ENCODE measurements at places on chromosomes 5 and 9. TPM values are rescaled to one million over a fixed set of nuclear protein-coding genes. Genes with fewer than 3 reads are reported as not detected.
A peak's percentile ranks its signal among the peaks of the same experiment; 100 is the strongest.

GRCh38 chr9:72586388-72587130, 65.2 kb downstream of the TMC1 start:
- DNase-seq: peak; percentile 74
- H3K36me3 ChIP-seq: no peaks in the 10 kb centered on the region
- peaks cover 8% of the 10 kb centered on the region for H3K4me1 ChIP-seq
- no peaks in the 10 kb centered on the region for H3K27me3 ChIP-seq
- no peak overlapping the region for H3K27ac ChIP-seq

DNA sequence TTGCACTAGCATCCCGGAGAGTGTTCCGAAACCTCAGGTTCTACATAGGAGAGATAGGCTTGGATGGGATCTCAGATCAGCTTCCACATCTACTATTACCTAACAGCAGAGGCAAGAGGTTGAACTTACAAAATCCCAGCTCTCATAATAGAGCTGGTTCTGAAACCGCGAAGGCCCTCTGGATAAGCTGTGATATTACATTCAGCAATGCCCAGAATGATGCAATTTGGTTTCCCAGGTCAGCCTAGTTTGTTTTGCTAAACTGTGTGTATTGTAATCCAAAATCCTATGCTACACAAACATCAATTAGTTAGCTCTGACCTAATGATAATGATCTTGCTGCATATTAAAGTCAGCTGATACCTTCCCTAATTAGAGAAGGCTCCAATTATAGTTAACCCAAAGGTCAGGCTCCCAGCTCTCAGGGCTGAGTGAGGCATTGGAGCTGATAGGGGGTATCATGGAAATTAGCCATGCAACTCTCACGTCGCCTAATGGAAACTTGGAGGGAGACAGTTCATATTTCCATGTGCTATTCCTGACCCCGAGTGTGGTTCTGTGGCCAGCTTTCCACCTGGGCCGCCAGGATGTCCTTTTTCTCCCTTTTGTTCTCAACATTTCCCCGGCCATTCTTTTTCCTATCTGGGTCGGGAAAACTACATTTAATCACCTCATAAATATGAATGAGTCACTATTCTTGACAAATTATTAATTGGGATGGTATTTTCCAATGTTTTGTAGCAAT, 278.4 kb upstream of the IRX1 start:
- peaks cover 12% of the 10 kb centered on the region for H3K4me1 ChIP-seq
- no peaks in the 10 kb centered on the region for H3K27me3 ChIP-seq
- H3K4me3 ChIP-seq: no peak overlapping the region
- peak; percentile 30 for DNase-seq
- H3K36me3 ChIP-seq: no peaks in the 10 kb centered on the region

GRCh38 chr5:130061746-130062145, 157.5 kb downstream of the CHSY3 start:
- no peaks in the 10 kb centered on the region for H3K27me3 ChIP-seq
- H3K4me1 ChIP-seq: no peaks in the 10 kb centered on the region
- H3K27ac ChIP-seq: no peak overlapping the region
- H3K36me3 ChIP-seq: no peaks in the 10 kb centered on the region
- no peak for DNase-seq

- no peak overlapping the region for H3K4me3 ChIP-seq
- H3K27ac ChIP-seq: no peak overlapping the region
Measured at GRCh38 chr5:333945-334344, 12.4 kb downstream of the AHRR start.

GRCh38 chr5:58505502-58505901, 14.3 kb downstream of the GAPT start:
- DNase-seq: no peak
- no peak overlapping the region for H3K4me3 ChIP-seq
- H3K36me3 ChIP-seq: no peaks in the 10 kb centered on the region
- H3K4me1 ChIP-seq: no peaks in the 10 kb centered on the region

DNA sequence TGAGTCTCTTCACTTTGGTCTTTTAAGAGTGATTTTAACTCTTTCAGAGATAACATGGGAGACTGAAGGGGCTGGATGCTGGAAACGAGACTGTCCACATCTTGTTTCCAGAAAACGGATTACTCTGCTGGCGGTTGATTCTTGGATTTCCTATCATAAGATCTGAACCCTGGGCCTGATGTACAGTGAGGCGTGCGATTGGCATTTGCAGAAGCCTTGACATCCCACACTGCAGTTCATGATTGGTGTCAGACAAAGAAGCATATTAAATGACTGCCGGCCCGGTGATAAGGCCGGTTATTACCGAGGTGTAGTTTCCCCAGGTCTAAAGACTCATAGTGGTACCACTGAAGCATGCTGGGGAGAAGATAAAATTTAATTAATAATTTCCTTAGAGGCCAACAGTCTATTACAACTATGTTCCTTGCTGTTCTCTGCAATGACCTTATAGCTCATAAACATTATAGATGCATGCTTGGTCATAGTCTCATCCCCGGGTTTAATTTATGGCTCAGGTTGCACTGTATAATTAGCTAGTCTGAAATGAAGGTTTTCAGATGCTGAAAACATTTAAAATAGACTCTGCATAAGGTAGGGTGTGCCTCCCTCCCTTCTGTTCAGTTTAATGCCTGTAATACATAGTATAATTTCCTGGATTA, 99.2 kb downstream of the PPP2R2B start:
- no peak overlapping the region for H3K4me3 ChIP-seq
- DNase-seq: no peak
- no peaks in the 10 kb centered on the region for H3K4me1 ChIP-seq
- H3K36me3 ChIP-seq: no peaks in the 10 kb centered on the region
- no peaks in the 10 kb centered on the region for H3K27me3 ChIP-seq

GTF2H2 gene
- 24.2 TPM for total RNA-seq

GRCh38 chr5:178555771-178556211, 34.4 kb downstream of the COL23A1 start:
- no peak for DNase-seq
- peaks cover 2% of the 10 kb centered on the region for H3K27me3 ChIP-seq
- no peaks in the 10 kb centered on the region for H3K36me3 ChIP-seq
- no peak overlapping the region for H3K27ac ChIP-seq

- no peaks in the 10 kb centered on the region for H3K36me3 ChIP-seq
- H3K4me3 ChIP-seq: no peak overlapping the region
- H3K27ac ChIP-seq: no peak overlapping the region
- peak; percentile 56 for DNase-seq
- no peaks in the 10 kb centered on the region for H3K27me3 ChIP-seq
- peaks cover 24% of the 10 kb centered on the region for H3K4me1 ChIP-seq
Measured at GRCh38 chr5:36444582-36445418, 143.1 kb upstream of the RANBP3L start.

GRCh38 chr5:171927345-171927941, 79.0 kb downstream of the FBXW11 start:
- no peak overlapping the region for H3K27ac ChIP-seq
- no peaks in the 10 kb centered on the region for H3K36me3 ChIP-seq
- H3K27me3 ChIP-seq: no peaks in the 10 kb centered on the region
- no peak for DNase-seq

ASB6 gene
- 21.7 TPM for total RNA-seq

- no peak overlapping the region for H3K27ac ChIP-seq
- DNase-seq: no peak
- H3K4me1 ChIP-seq: no peaks in the 10 kb centered on the region
- no peaks in the 10 kb centered on the region for H3K27me3 ChIP-seq
- H3K36me3 ChIP-seq: no peaks in the 10 kb centered on the region
Measured at GRCh38 chr5:20359377-20359776, 371.4 kb upstream of the CDH18 start.

GRCh38 chr9:89597711-89598362, 7.0 kb upstream of the GADD45G start:
- no peaks in the 10 kb centered on the region for H3K36me3 ChIP-seq
- H3K4me1 ChIP-seq: no peaks in the 10 kb centered on the region
- DNase-seq: no peak
- H3K27ac ChIP-seq: no peak overlapping the region

AIF1L gene
- 20.2 TPM for total RNA-seq

PCDHB9 gene
- 3.6 TPM for total RNA-seq

POU5F2 gene
- total RNA-seq: 0.54 TPM

DNA sequence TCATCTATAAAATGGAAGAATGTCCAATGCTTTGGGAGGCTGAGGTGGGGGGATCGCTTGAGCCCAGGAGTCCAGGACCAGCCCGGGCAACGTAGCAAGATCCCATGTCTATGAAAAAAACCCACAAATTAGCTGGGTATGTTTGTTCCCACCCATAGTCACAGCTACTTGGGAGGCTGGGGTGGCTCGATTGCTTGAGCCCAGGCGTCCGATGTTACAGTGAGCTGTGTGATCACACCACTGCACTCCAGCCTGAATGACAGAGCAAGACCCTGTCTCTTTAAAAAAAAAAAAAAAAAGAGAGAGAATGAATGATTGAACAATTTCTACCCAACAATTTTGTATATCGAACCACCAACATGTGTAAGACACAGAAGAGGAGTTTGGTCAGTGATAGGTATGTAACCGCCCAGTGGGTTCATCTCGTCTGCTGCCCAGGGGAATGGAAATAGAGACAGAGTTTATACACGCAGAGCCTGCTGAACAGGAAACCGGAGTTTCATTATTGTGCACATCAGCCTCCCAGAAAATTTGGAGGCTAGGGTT, 26.2 kb upstream of the ERGIC1 start:
- H3K4me3 ChIP-seq: peak overlapping the region; percentile 19
- no peak for DNase-seq

- H3K27me3 ChIP-seq: no peaks in the 10 kb centered on the region
- H3K4me3 ChIP-seq: no peak overlapping the region
- H3K27ac ChIP-seq: no peak overlapping the region
- no peaks in the 10 kb centered on the region for H3K4me1 ChIP-seq
- H3K36me3 ChIP-seq: peaks cover 6% of the 10 kb centered on the region
- no peak for DNase-seq
Measured at GRCh38 chr9:125435776-125436612, 174.4 kb downstream of the GAPVD1 start.

DNA sequence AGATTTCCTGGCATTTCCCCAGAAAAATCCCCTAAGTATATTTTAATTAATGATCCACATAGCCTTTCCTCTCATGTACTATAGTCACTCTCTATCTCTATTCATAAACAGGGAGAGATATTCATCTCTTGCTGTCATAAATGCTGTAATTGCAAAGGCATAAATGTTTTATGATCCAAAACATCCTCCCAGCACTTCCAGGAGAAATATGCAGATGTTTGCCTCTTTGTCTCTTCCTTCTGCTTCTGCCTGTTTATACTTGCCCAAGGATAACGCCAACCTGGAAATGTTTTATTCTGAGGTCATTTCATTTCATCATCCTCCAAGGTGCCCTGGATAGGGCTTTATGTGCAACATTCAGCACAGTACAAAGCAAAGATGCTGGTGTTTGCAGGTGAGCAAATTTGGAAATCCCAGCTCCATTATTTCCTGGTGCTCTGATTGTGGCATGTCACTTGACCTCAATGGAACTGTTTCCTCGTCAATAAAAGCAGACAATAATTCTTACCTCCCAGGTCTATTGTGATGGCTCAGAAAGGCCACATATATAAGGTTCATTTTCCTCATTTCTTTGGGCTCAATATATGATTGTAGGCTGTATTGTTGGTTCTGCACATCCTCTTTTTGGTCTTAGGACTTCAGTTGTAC, 6.9 kb downstream of the TNFSF15 start:
- no peak overlapping the region for H3K27ac ChIP-seq
- no peak overlapping the region for H3K4me3 ChIP-seq
- peaks cover 17% of the 10 kb centered on the region for H3K27me3 ChIP-seq

DNA sequence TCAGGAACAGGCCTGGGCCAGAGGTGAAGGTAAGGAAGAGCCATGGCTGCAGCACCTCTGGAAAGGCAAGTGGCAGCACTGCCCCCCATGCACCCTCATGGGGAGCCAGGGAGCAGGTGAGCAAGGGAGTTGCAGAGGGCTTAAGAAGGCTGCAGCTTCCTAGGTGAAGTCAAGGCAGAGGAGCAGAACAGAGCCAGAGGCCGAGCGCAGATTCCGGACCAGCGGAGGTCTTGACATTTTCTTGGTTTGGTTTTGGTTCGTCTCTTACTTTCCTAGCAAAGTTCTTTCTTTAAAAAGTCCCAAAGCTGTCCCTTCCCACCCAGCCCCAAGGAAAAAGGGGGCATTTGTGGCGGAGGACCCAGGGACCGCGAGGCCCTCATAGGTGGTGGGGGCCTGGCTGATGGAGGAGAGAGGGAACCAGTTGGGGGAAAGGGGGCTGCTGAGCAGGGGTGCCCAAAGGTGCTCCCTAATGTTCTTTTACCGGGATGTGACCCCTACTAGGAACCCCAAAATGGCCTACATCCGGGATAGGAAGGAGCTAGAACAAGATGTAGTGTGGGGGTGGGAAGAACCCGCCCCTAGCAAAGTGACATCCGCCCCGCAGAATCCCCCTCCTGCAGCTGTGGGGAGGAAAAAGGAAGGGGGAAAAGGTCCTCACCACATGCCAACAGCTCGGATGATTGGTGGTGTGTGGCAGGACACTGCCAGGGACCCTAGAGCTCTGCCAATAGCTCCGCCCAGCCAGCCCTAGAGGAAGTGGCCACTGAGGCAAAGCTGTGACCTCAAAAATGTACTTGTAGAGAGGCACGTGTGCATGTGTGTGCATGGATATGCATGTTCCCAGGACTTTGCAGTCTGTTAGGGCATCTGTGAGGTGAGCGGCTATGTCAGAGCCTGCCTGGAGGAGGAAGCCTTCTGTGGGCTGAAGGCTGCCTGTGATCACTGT, 914 bp upstream of the CD72 start:
- peaks cover 8% of the 10 kb centered on the region for H3K4me1 ChIP-seq
- H3K27ac ChIP-seq: no peak overlapping the region
- H3K36me3 ChIP-seq: no peaks in the 10 kb centered on the region
- H3K4me3 ChIP-seq: no peak overlapping the region
- no peak for DNase-seq
- peaks cover 33% of the 10 kb centered on the region for H3K27me3 ChIP-seq

Measured in astrocyte (in vitro differentiated cells and primary cell).